Activated CD4-positive, alpha-beta T cell treated with anti-CD3 and anti-CD28 coated beads, Interleukin-2, amount 50 U/mL, for 24 hours (primary cell): ENCODE measurements at places on chromosomes 1 and 21.

DNA sequence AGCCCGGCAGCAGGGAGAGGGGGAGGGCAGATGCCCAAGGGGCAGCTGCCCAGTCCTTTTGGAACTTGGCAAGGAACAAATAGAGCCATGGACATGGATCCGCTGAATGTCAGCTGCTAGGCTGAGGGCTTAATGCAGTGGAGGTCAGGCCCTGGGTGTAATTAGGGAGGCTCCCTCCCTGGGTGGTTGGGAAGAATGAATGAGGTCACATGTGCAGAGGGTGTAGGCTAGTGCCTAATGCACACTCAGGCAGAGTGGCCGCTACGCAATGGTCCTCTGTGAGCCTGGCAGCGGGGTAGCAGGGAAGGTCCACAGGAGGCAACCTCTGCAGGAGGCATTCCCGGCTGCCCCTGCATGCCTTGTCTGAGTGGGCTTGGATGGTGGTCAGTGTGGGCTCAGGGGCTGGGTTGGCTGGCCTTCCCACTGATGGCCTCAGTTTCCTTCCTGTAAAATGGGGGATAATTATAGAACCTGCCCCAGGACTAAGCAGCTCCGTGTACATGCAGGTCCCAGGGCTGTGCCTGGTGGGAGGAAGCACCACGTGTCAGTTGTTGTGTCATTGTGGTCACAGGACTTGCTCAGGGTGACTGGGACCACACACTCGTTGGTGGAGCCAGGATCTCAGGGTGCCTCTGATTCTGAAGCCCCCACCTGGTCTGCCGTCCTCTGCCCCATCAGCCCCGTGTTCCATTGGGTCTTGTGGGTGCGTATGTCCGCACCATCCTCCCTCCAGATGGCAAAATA is 81.6 kb upstream of the ACTL8 start:
- no peak for DNase-seq

DNA sequence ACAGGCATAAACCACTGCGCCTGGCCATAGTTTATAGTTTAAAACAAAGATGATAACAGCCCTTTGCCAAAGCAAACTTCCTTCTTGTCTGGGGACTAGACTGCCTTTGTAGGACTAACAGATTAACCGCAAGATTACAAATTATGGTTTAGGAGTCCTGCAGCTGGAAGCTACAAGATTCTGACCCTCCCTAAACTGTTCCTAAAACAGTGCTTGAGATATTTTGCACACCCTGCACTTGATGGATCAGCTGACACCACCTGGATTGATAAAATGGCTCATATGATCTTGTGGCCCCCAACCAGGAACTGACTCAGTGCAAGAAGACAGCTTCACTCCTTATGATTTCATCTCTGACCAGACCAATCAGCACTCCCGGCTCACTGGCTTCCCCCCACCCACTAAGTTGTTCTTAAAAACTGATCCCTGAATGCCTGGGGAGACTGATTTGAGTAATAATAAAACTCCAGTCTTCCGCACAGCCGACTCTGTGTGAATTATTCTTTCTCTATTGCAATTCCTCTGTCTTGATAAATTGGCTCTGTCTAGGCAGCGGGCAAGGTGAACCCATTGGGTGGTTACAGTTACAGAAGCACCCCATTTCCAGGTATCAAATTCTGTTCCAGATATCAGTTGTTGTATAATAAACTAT is 13.8 kb upstream of the RNF11 start:
- no peak for DNase-seq

- DNase-seq = no peak
Measured at GRCh38 chr1:173421286-173421685, 55.8 kb upstream of the PRDX6 start.

DNA sequence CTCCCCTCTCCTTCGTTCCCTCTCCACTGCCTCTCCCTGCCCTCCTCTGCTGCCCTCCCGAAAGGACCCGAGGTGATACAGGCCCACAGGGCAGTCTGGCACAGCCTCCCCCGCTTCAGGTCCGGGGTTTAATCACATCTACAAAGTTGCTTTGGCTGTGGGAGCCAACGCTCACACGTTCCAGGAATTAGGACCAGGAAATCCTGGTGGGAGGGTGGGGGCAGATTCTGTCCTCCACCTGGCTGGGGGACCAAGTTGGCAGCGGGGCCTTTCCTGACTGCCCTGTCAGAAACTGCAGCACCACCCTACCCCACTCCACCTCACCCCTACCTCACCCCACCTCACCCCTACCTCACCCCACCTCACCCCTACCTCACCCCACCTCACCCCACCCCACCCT is 95.1 kb downstream of the WDR4 start:
- no peak for DNase-seq

DNA sequence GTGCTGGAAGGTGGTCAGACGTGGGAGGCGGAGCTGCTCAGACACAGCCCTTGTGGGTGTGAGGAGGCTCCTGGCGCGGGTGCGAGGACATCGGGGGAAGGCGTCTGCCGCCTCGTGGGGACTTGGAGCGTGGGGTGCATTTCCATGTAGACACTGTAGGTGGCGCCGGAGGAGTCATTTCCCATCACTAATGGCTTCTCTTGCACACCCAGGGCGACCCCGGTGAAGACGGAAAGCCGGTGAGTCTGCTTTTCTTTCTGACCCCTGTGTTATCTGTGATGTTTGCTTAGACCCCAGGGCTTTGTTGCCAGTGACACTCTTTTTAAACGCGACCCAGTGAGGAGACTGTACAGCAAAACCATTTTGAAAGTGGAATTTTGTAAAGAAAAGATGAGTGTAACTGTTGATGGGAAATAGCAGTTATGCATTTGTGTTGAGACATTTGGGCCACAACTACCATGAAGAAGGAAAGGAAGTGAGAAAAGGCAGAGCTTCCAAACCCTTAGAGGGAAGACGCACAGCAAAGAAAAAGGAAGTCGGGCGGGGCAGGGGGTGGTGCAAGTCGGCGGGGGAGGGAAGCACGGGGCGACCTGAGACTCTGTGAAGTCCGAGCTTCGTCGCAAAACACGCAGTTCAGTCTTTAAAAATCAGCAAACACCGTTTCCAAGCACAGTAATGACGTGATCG is 64.0 kb downstream of the SLC19A1 start:
- DNase-seq = peak; percentile 73

DNA sequence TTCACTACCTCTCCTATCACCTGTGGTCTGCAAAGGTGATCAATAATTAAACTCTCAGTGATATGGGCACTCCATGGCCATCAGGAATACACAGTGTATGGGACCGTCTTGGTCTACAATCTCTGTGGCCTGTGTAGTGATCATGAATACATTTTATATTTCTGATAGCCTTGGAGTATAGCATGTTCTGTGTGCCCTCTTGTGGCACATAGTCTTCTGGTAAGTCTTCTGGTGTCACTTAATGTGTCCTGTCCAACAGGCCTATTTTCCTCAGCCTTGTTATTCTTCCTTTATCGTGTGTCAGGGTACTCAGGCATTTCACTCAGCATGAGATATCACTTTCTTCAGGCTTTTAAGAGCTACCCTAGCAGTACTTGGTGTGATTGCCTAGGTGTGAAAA is 393.6 kb downstream of the AGBL4 start:
- DNase-seq = no peak

DNA sequence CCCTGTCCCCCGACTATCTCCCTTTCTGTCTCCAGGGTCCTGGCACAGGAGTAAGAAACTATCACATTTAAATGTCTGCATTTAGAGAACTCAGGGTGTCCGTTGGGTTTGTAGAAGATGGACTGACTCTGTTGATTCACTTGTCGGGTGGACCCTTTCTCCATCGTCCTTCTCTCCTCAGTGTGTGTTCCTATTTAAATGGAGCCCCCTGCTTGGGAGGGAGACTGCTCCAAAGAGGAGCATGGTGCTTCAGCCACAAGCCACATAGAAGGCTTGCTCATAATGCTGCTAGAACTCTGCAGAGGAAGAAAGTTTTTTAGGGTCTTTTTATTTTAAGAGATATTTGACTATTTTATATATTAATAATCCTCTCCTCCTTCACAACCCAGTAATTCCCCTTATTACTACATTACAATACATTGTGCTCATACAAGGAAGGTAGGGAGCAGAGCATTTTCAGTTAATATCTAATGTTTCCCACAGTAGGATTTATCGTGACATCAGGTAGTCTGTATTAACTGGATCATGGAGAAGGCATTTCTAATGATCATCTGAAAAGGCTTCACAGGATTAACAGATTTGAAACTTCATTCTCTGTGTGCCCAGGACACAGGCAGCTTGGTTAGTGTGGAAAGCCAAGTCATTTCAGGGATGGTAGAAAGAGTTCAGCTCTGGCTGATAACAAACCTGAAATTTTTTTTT is 13.8 kb downstream of the FGGY start:
- DNase-seq = no peak

GRCh38 chr21:27422435-27422834 is 455.5 kb upstream of the ADAMTS5 start:
- DNase-seq = no peak

DNA sequence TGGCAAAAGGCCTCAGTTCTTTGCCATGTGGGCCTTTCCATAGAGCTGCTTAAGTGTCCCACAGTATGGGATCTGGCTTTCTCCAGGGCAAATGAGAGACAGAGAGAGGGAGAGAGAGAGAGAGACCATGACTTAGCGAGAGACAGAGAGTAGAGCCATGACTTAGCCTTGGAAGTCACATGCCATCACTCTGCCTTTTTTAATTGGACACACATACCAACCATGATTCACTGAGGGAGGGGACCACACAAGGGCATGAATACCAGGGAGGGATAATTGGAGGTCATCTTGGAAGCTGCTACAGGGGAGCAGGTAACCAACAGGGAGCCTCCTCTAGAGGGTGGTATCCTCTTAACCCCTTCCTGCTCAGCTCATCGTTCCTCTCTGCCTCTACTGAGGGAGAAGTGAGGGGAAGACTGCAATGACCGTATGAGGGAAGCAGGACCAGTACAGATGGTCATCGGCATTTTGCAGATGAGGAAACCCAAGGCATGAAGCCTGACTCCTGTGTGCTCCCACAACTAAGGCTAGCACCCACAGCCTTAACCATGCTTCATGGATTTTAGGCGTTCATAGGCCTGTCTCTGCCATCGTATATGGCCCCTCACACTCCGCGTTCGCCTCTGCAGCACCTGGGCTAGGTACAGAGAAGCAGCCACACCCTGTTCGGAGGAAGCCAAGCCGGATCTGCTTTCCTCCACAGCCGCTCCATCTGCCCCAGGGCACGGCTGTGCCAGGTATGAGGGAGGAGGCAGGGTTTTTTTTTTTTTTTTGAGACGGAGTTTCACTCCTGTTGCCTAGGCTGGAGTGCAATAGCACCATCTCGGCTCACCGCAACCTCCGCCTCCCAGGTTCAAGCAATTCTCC is 38.6 kb downstream of the MEF2D start:
- DNase-seq = no peak

DNA sequence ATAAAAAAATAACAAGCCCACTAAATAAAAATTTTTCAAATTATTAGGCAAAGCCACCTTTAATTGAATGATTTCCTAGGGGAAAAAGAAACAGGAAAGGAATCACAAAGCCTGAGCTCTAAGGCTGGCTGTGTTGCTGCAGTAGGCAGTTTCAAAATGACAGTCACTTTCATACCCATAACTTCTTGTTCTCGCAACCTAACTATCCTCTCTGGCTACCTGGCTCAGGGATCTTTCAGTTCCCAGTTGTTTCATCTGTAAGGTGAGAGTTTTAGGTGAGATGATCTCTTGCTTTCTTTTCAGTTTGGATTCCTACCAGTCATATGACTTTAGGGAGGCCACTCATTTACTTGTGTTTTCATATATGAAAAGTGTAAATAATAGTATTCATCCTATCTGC is 226.1 kb downstream of the ASTN1 start:
- no peak for DNase-seq

DNA sequence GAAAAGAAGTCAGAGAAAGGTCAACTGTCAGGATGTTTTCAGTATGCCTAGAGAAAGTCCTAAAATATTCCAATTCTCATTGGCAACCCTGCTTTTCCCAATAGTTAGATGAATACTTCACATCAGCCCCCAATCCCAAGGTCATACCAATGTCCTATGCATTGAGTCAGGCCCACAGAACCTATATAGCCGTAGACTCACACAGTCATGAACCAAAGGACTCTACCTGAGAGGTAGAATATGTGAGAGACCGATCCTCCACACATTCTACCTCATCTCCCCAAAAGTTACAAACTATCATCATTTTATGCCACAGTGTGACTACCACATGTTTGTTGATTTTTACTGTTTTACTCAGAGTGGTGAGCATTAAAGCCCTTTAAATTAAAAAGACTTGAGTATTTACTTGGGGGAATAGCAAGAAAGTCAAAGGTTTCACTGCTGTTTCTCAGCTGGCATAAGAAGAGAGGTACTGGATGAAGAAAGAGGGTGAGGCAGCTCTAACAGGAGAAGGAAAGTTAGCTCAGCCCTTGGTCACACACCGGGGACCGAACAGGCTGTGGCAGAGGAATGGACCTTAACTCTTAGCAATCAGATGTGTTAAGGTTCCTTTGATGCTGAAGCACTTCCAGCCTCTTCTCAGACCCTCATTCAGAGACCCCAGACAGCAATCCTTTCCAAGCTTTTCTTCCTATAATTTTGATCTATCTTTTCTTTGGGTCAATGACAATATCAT is 937 bp downstream of the CD48 start:
- DNase-seq = no peak

DNA sequence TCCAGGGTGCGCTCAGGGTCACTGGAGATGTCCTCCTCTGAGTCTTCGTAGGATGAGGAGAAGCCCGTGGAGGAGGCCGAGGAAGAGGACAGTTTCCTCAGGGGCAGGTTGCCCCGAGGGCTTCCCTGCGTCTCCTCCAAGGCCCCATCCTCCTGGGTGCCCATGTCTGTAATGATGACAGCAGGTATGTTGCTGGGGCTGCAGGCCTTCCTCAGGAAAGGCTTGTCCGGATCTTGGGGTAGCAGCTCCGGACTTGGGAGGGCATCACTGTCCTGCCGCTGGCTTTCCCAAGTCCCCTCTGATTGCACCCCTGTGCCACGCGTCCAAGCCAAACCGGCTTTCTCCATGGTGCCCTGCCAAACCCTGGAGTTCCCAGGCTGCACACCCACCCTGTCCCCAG is 3.5 kb downstream of the ITPKB start:
- DNase-seq = no peak

- DNase-seq = no peak
Measured at GRCh38 chr1:18724801-18725200, 94.2 kb downstream of the PAX7 start.

- no peak for DNase-seq
Measured at GRCh38 chr1:6743189-6744101, 41.8 kb upstream of the CAMTA1 start.

- DNase-seq = no peak
Measured at GRCh38 chr1:218078916-218079315, 206.2 kb upstream of the RRP15 start.

DNA sequence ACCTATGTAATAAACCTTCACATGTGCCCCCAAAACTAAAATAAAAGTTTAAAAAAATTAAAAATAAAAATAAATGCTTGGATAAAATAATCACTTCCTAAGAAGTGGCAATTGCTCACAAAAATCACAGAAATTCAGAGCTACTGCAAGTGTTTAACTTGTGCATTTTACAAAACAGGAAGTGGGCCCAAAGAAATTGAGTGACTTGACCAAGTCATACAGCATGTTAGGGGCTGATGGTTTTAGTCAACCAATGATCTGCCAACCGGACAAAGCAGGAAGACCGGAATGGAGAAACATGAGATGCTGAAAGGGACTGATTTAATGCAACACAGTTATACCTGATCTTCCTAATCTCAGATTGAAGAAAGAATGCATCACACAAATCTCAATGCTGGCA is 96.5 kb downstream of the SMYD2 start:
- DNase-seq = no peak
